Left colon (tissue), 2 donors: ENCODE measurements at places on chromosomes 12 and 14.

- no peak for DNase-seq
These were observed 4.6 kb upstream of the SLCO1B3 start for GRCh38 chr12:20805921-20806320.

DNA sequence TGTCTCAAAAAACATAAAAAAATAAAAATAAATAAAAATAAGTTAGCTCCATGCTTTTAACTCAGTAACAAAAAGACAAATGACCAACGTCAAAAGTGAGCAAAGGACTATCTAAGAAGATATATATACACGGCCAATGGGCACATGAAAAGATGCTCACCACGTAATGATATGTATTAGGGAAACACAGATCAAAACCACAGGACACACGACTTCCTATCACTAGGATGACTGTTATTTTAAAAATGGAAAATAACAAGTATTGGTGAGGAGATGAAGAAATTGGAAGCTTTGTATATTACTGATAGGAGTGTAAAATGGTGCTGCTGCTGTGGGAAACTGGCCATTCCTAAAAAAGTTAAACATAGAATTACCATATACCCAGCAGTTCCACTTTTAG, 20.2 kb upstream of the P2RX7 start:
- no peak for DNase-seq

DNA sequence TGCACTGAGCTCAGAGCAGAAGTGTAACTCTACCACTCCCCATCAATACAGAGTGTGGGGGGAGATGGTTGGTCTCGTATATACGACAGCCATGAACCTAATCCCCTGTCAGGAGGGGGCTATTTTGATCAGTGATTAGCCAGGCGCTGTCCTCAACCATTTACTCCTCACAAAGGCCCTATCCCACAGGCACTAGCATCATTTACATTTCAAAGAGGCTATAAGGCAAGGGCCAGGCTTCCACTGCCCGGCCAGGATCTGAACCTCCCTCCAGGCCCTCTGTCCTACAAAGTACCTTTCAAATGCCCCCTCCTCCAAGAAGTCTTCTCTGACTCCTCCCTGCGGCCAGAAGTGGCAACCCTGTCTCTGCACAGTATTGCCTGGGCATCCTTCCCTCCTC, 74.7 kb downstream of the ITPK1 start:
- no peak for DNase-seq

DNA sequence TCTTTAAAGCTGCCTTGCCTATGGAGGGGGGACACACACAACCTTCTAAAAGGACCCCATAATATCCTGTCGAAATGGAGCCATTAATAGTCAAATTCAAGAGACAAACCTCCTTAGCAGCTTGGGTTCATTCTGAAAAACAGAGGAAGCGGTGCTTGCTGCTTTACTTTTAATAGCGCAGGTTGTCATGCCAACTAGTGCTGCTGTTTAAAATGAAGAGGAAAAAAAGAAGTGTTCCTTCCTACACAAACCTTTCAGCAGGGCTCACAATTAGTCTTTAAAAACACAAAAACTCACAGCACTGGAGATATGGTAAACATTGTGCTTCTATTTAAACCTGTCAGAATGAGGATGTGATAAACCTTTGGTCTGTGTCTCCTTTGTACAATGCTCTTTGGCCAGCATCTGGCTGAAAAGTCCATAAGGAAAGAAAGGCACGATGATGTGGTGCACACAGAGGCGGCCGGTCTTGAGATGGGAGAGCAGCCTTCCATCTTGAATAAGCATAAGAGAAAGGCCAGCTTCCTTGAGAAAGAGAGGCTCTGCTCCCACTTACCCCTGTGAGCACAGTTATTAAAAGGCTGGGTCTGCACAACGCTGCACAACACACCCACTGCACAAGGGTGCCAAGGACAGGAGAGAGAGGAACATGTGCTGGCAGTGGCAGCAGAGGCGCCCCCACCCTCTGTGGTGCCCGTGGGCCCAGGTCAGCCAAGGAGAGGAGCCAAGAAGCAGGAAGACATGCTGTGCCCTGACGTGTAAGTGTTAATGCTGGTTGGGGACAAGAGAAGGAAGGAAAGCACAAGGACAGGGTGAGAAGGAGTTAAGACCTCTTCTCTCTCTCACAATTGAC, 144.6 kb downstream of the TTC7B start:
- no peak for DNase-seq

DNA sequence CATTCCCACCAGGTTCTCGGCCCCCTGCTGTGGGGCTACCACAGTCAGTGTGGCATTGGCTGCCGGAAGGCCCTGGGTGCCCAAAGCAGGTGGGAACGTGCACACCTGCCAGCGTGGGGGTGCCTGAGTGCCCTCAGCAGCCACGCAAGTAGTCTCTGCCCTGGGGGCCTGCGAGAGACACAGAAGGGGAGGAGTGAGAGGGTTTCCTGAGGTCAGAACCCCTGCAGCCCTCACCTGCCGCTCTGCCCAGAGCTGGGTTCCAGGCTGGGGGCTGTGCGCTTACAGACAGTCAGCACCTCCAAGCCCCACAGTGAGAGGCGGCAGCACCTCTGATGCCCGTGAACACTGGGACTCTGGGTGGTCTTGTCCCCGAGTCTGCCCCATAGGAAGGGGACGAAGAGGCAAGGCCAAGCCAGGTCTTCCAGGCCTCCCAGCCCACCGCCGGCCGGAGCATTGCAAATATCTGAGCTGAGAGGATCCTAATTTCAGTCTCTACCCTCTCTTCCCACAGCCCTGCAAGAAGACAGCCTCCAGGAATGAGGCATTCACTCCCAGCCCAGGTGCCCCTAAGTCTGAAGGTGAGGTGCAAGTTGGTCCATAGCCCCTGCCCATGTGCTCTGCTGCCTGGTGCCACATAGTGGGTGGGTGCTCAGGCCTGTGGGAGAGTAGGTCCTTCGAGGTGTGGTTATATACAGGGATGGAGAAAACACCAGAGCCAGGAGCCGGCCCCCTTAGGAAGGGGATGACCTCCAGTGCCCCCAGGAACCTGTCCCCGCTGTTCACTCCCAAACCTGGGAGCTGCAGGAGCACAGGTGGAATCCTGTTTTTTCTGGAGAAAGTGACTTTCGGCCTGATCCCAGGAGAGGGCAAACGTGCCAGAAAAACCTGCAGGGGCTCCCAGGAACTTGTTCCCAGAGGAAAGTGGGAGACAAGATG, 291.1 kb upstream of the RTL1 start:
- DNase-seq: no peak

- no peak for DNase-seq
These were observed 107.3 kb downstream of the ZFP36L1 start for GRCh38 chr14:68685419-68686204.

DNA sequence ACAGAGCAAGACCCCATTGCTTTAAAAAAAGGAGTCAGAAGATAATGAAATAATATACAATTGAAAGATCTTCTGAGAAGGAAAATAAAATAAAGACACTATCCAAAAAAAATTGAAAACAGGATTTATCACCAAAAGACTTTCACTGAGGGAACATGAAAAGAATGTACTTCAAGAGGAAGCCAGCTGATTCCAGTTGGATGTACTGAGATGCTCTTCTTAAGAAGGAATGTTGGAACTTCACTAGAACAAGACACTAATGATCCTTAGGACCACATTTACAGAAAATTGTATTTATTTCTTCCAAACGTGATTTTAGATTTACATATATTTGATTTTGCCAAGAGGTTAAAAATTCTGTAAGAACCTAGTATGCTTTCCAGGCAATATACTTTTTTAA, 65.6 kb upstream of the CNOT2 start:
- DNase-seq: no peak
